ENCODE measurements at places on chromosomes 5 and 9.

- DNase-seq = no peak
These were observed 51.2 kb upstream of the ARRDC3 start for GRCh38 chr5:91434348-91434747.

GRCh38 chr5:32172923-32173266 lies 1.2 kb downstream of the GOLPH3 start:
- DNase-seq = no peak

- no peak for DNase-seq
These were observed 36.2 kb upstream of the GZMA start for GRCh38 chr5:55066277-55066676.

GRCh38 chr9:102069969-102070368 lies 331.5 kb upstream of the GRIN3A start:
- no peak for DNase-seq

GRCh38 chr5:27511061-27511460 lies 472.7 kb upstream of the CDH9 start:
- peak; percentile 31 for DNase-seq

DNA sequence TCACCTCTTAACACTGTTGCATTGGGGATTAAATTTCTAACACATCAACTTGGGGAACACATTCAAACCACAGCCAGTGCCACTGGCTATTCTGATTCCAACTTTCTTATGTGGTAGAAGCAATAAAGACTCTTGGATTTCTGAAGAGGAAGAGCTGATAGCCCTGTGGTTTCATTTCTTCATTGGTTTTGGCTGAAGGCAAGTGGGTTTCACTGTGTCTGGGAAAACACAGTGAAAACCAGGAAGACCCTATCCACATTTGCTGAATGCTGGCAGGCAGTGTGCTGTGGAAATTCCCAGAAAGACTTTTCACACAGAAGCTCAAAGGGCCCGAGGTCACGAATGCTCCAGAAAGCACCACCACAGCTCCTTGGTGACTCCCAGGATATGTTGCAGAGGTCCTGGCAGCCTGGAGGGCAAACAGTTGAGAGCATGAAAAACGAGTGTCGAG lies 67.1 kb downstream of the DAPK1 start:
- no peak for DNase-seq

Data from HTR-8/SVneo (cell line).